ENCODE measurements at places on chromosomes 7 and 10.

DNA sequence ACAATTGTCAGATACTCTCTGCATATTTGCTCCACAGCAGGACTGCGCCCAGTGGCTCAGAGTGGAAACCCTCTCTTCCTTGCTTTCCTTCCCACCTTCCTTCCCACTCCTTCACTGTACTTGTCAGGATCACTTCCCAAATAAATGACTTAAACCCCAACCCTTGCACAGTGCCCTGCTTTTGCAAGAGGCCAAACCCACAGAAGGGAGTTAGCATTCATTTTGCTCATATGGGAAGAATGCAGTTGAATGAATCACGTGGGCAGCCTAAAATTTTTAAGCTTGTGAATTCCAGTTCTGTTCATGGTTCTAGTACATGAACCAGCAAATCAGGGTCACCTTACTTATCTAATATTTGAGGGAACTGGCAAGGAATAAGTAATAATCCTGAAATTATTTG lies 47.7 kb upstream of the SFMBT2 start:
- no peak for DNase-seq

- DNase-seq, result no peak
These were observed 84.7 kb upstream of the KDM7A start for GRCh38 chr7:140261522-140261921.

- DNase-seq, result no peak
These were observed 1.2 kb downstream of the NUB1 start for GRCh38 chr7:151342811-151343210.

GRCh38 chr7:95865716-95866371 lies 93.5 kb downstream of the DYNC1I1 start:
- no peak for DNase-seq

GRCh38 chr10:2214092-2214491 lies 476.8 kb upstream of the ADARB2 start:
- DNase-seq, result no peak

GRCh38 chr10:55793024-55793423 lies 568.0 kb downstream of the ZWINT start:
- DNase-seq, result no peak

GRCh38 chr10:131928248-131929095 lies 27.7 kb downstream of the PPP2R2D start:
- DNase-seq, result no peak

GRCh38 chr7:101216860-101217387 lies 457 bp downstream of the PLOD3 start:
- DNase-seq, result no peak

DNA sequence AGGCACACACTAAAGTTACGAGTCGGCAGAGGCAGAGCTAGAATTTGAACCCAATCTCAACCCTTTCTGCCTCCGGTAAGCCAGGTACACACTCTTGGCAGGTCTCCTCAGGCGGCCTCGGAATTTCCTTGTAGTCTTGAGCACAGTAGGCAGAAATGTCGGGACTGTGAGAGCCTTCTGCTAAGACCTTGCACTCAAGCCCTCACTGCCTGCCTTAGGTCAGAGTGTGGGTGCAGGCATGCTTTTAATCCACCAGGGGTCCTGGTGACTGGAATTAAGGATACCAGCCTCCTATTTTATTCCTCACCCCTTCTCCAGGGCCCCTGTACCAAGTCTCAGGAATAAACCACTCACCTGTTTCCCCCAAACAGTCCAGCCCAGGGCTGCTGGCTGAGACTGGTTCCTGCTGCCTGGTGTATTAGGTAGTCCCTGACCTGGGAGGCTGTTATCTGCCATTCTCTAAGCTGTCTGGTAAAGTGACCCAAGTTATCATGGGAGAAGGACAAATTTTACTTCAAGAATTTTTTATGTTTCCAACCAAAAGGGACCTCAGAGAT lies 855 bp downstream of the ATP6V1F start:
- peak; percentile 16 for DNase-seq

- no peak for DNase-seq
These were observed 39.7 kb downstream of the HIPK2 start for GRCh38 chr7:139738101-139738489.

DNA sequence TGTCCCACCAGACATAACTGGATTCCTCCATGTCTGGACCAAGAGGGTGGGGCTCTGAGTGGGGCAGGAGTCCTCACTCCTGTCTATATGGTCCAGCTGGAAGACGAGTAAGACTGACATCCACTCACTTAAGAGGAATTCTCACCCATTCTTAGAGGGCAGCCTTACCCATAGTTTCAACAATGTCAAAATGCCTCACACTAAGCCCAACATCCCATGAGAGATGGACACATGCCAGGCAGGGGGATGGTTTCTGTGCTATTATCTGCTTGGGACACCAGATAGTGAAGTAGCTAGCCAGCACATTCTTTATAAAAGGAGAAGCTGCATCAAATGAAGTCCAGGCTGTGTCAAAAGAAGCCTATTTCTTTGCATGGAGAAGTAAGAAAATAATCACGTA lies 4.7 kb upstream of the LANCL2 start:
- DNase-seq, result no peak

- DNase-seq, result no peak
These were observed 56.8 kb downstream of the FAM241B start for GRCh38 chr10:69686866-69687265.

GRCh38 chr7:135938563-135938962 lies 38.6 kb downstream of the MTPN start:
- DNase-seq, result no peak

DNA sequence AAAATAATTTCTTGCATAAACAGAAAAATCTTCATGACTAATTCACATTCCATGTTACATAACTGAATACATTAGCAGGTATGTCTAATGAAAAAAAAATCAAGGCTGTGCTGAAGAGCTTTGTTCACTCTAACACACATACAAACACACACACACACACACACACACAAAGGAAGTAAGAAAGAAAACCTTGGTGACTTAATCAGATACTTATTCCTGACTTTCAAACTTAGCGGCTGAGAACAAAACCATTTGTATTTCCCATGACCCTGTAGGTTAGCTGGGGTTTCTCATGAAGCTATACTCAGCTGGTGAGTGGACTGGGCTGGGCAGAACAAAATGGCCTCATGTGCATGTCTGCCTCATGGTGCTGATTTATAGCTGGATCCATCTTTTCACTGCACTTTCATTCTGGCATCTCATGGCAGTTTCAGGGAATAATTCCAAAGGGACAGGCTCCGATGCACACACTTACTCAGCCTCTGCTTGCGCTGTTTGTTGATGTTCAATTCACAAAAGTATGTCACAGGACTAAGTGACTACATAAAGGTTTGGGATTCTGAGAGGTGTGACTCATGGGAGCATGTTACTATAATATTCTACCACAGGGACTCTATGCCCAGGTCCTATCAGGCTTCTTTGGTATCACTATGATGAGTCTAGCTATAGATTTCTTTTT lies 161.2 kb downstream of the PCLO start:
- DNase-seq, result no peak

DNA sequence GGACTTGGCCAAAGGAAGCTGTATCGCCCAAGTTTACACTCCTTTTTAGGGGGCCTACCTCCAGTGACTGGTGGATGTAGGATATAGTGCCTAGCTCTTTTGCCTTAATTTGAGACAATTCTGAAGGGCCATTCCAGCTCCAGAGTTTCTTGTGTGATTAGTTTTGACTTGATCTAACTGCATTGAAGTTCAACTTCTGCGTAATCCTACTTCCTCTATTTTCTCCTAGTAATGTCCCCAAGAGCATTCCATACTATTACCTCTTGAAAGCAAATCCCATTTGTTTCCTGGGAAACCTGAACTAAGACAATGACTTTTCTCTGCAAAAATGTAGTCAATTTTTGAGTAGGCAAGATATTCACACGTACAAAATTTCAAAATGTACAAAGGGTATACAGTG lies 4.7 kb upstream of the H2AZ2 start:
- no peak for DNase-seq

GRCh38 chr7:129741743-129742213 lies 130.3 kb downstream of the NRF1 start:
- DNase-seq, result no peak

GRCh38 chr7:67599331-67600062 lies 602.9 kb downstream of the TYW1 start:
- DNase-seq, result no peak

DNA sequence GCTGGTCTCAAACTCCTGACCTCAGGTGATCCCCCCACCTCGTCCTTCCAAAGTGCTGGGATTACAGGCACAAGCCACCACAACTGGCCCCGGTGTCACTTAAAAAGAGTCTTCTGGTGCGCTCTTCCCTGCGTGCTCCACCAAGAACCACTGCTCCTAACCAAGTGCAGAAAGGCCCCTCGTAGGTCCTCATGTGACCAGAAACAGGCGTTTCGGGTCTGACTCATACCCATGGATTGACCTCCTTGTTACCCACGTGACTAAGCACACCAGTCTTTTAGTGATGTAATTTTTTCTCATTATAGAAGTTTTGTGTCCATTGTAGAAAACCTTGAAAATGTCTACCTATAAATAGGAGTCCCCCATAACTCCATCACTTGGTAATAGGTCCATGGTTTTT lies 13.9 kb downstream of the FKBP6 start:
- no peak for DNase-seq

DNA sequence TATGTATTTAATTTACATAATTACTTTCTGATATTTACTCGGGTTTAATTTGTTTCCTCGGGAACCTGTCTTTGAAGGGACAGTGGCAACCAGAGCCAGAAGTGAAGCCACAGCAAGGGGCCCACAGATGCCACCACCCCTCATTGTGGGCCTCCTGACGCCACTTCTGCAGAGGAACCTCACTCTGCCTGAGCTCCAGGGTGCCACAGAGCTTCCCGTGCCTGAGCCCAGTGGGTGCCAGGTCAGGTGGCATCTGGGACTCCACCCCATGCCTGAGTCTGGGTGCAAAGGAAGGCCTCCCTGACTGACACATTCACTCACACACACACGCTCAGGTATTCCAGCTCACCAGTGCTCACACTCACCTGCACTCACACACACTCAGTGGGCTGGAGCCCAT lies 213.7 kb downstream of the GRID1 start:
- DNase-seq, result no peak

- DNase-seq, result no peak
These were observed 7.1 kb downstream of the GRM8 start for GRCh38 chr7:127245607-127246006.

Data from stimulated activated CD4-positive, alpha-beta T cell treated with anti-CD3 and anti-CD28 coated beads, Interleukin-1b, Interleukin-23, amount 100 ng/mL, for 1 hour (primary cell).